GM12892 (cell line): ENCODE measurements at places on chromosomes 13 and 19.

DNA sequence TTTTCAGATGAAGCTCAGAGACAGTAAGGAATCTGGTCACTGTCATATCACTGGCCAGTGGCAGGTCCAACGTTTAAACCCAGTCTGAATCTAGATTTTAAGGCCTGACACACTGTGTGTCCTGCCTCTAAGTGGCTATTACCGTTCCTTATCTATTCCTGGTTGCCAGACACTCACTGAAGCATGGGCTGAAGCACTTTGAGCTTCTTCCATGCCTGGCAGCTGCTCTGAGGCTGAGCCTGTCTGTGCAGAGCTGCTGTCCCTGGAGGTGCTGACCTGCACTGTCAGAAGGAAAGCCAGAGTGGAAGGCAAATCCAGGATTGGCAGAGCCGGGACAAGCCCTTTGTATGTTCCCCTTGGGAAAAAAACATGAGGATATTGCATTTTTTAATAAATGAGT lies 109.2 kb upstream of the SLC7A1 start:
- no peak for DNase-seq

- no peak for DNase-seq
Observed at GRCh38 chr13:22801402-22802003, 379.3 kb upstream of the SGCG start.

DNA sequence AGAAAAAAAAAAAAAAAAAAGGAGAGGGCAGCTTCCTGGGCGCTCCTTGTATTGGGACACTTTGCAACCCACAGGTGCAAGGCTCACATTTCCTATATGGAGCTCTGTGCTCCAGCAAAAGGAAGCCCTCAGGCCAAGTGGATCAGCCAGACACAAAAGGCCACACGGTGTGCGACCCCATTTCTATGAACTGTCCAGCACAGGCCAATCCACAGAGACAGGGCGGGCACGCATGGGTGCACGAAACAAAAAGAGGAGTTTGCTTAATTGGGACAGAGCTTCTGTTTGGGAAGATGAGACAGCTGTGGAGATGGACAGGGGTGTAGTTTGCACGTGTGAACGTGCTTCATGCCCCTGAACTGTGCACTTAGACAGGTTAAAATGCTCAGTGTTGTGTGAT lies 31.6 kb upstream of the MATK start:
- DNase-seq, result no peak

DNA sequence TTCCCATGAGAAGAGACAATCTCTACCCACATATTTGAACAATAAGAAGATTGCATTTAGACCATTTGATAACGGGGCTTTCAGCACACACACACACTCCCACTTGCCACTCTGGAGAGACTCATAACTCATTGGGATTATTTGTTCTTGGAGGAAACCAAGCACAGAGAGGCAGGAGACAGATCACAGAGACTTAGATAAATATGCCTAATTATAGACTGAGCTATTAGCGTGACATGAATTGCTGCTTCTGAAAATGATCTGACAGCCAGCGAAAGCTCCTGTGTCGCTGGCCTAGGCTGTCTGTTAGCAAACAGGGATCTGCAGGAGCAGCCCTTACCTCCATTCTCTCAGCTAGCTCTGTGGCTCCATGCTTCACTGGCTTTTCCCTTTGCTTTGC lies 111.4 kb downstream of the CCNA1 start:
- DNase-seq, result no peak

DNA sequence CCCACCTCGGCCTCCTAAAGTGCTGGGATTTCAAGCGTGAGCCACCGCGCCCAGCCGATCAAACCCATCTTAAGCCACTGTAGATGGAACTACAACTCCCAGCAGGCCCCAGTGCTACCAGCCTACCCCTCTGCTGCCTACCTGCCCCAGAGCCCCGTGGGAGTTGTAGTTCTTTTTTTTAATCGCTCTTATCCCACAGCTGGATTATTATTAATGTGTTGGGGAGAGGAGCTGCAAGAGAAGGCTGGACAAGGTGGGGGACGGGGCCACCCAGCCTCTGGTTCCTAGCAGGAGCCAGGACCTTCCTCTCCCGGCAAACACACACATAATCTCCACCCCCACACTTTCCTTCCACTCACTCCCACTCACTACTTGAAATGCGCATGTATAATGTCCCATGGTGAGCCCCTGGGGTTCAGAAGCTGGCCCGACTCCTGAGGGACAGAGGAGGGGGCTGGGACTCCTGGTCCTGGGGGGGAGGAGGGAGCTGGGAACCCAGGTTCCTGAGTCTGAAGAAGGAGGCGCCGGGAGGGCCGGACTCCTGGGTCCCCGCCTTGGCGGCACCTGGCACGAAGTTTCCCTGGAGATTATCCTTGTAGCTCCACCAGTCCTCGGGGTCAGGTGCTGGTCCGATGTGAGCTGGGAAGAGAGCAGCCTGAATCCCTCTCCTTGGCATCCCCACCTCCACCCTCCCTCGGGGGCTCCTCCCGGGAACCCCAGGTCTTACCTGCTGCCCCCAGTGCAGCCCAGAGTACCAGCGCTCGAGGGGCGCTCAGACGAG lies 958 bp downstream of the CA11 start:
- peak; percentile 62 for DNase-seq

DNA sequence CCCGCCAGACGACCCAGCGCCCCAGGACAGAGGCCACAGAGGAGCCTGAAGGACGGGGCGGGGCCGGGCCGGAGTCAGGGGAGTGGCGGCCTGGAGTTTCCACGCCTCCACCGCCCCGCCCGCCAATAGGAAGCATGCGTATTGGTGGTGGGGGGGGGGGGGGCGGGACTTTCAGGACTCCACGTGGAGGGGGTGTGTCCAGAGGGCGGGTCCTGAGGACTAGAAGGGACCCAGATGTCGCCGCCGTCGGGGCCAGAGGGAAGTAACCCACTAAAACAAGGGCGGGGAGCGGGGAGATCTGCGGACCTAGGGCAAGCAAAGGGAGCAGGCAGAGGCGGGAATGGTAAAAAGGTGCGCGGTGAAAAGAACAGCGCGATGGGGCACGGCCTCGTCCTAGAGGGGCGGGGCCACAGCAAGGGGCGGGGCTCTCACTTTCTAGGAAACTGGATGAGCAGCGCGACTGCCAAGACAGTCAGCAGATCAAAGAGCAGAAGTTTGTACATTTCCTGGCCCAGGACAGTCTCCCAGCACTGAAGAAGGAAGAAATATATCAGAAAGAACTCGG lies 2.8 kb upstream of the LENG1 start:
- peak; percentile 59 for DNase-seq

DNA sequence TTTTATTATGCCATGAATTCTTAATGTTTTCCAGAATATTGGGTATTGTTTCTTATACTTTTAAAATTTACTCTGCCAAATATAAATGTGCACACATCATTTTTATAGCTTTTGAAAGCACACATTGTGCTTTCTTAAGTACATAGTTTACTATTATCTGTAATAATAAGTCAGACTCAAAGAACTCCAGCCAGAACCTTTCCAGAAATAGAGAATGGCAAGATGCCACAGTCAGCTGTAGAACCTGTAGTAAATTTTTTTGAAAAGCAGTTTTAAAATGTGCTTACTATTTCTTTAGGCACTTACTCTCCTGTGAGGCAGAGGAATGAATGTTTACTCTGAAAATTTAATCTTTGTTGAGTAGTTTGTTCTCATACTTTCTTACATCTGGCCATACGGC lies 1287.1 kb downstream of the PCDH9 start:
- no peak for DNase-seq

DNA sequence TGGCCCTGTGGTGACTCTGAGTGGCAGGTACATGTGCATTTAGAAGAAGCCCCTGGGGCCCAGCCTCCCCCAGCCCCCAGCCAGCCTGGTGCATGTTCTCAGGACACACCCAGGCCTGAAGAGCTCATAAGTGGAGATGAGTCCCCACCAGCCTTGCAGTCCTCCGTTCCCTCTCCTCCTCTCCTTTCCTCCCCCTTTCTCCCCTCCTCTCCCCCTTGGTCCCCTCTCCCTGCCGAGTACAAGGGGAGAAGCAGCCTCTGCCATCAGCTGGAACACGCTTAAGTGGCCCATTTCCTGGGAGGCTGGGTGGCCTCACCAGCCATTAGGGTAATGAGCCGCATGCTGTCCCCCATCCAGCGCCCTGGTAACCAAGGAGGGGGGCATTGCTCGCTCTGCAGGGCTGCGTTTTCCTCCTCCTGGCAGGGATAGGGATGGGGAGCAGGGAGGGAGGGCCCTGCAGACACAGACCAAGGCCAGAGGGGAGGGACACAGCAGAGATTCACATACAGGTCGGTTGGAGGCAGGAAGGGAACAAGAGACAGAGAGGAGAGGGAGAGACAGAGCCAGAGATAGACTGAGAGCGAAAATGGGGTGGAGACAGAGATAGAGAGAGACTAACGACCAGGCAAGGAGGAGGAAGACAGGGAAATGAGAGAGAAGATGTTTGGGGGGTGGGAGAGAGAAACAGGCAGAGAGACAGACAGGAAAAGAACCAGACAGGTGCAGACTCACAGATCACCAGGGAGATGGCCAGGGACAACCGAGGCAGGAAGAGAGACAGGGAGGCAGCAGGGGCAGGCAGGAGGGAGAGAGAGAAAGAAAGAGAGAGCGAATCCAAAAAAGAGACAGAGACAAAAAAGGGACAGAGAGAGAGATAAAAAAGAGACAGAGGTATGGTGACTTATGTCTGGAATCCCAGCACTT lies 19.3 kb upstream of the DPP9 start:
- DNase-seq, result no peak

GRCh38 chr19:50977626-50978025 lies 6.1 kb downstream of the KLK7 start:
- DNase-seq, result no peak

GRCh38 chr13:96540670-96541069 lies 450.8 kb downstream of the HS6ST3 start:
- DNase-seq, result no peak

DNA sequence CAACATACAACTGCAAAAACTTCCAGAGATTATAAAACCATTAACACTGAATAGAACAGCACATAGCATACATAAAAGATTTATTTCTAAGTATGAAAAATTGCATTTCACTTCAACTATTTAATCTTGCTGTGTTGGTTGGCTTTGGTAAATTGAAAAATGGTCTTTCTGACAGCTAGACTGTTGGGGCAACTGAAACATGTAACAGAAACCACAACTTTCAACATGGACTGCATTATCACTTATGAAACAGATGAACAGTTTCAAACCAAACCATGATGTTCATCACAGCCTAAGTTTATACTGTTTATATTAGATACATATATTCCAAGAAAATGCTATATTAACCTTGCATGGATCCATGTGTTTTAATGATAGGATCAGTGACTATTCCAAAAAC lies 324.1 kb upstream of the PCDH9 start:
- no peak for DNase-seq

GRCh38 chr13:77811381-77811780 lies 107.2 kb downstream of the EDNRB start:
- no peak for DNase-seq

GRCh38 chr19:38389101-38389925 lies 816 bp downstream of the SPRED3 start:
- no peak for DNase-seq

DNA sequence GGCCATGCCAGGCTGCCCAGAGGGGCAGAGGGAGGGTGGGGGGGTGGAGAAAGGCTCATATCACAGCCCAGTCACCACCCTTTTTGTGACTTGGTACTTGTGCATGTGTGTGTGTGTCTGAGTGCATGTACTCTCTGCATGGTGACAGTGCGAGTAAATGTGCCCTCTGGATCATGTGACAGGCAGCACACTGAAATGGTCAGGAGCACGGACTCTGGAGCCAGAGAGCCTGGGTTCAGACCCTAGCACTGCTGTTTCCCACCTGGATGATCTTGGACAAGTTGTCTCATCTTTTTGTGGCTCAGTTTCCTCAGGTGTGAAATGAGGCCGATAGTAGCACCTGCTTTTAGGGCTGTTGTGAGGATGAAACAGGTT lies 2.0 kb downstream of the CIC start:
- no peak for DNase-seq

DNA sequence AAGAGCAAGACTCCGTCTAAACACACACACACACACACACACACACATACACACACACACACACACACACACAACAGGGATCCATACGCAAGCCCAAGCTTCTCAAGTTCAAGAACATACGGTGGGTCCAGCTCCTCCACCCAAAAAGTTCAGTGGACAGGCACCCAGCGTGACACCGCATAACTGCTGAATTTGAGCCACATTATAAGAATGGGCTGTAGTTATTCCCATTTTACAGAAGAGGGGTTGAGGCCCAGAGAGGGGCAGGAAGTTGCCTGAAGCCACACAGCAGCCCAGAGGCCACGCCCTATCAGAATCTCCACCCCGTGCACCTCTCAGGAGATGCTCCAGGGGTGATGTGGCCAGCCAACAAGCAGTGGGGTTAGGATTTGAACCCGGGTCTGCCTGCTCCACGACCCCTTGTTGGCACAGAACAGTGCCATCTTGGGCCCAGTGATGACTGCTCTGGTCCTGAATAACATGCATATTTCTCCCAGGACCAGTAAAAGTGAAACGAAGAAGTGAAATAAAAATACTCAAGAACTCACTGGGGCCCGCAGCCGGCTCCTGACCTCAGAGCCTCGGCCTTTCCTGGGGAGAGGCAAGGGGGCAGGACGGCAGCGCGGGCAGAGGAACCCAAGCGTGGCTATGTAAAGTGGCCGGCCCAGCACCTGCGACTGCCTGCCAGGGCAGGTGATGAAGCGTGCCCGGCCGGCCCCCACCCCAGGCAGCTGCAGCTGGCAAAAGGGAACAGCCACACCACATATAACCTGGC lies 61.9 kb downstream of the AP1M1 start:
- peak; percentile 56 for DNase-seq

- no peak for DNase-seq
Observed at GRCh38 chr13:79675931-79676660, 195.1 kb downstream of the NDFIP2 start.

- no peak for DNase-seq
Observed at GRCh38 chr19:33039108-33039599, 25.5 kb downstream of the RHPN2 start.

DNA sequence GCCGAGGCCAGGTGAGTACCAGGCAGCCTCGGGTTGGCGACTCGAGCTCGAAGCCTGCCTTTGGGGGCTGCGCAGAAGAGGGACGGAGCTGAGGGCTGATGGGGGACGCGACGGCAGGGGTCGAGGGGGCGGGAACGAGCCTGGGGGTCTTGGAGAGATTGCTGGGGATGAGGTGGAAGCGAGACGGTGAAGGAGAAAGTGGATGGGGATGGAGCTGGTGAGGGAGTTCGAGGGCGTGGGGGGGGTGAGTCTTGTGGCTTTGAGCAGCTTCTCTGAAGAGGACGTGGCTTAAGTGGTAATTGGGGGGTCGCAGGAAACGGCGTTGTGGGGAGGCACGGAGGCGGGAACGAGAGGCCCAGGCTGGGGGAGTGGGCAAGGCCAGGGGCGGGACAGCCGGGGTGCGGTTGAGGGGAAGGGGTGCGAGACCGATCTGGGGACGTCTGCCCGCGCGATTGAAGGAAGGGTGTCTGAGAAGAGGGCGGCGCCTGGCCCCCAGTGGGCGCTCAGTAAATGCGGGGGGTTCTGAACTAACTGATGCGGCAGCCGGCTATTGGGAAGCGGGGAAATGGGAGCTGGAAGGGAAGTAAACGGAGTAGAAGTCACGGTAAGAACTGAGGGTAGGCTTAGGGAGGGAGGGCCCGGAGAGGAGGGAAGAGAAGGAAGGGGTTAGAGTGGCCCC lies 426 bp downstream of the MYO9B start:
- no peak for DNase-seq

- no peak for DNase-seq
Observed at GRCh38 chr19:32876919-32877285, 7.3 kb upstream of the SLC7A9 start.

- no peak for DNase-seq
Observed at GRCh38 chr13:43804461-43805070, 17.8 kb upstream of the ENOX1 start.

- DNase-seq, result no peak
Observed at GRCh38 chr19:33175886-33176669, 18.1 kb upstream of the LRP3 start.

GRCh38 chr13:103203735-103204330 lies 137.6 kb upstream of the SLC10A2 start:
- DNase-seq, result no peak

- DNase-seq, result no peak
Observed at GRCh38 chr13:112370311-112370710, 5.8 kb upstream of the SPACA7 start.
